ENCODE measurements at places on chromosomes 2 and 18.

DNA sequence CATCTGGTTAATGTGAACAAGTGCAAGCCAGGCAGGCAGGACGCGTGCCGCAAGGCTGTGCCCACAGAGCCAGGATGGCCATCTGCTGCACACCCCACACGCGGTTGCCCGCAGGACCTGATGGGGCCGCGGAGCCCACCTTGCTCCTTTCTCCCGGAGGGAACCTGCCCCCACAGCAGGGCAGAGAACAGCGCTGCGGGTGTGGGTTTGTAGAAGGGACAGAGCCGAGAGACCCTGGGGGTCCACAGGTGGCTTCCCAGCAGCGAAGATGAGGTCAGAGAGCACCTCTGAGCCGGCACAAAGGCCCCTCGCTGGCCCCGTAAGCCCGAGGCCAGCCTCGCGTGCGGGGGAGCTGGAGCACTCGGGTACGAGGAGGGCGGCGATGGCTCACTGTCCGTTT lies 460.8 kb upstream of the SALL3 start:
- DNase-seq: no peak

DNA sequence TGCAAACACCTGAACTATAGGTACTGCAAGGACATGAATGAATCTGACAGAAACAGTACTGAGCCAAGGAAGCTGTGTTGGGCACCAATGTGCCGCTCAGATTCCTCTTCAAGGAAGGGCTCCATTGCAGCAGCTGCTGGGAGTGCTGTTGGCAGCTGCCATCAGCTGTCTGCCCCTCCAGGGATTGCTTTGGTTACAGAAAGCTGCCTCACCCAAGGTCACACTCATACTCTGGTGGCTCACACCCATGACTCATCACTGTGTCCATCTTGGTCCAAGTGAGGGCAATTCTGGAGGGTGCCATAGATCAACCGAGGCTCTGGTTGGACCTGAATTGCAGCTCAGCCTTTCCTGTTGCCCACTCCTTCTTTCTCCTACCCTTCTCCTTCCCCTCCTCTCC lies 24.4 kb upstream of the TRPM8 start:
- no peak for DNase-seq

- no peak for DNase-seq
Observed at GRCh38 chr2:24659862-24660261, 133.3 kb downstream of the PTRHD1 start.

DNA sequence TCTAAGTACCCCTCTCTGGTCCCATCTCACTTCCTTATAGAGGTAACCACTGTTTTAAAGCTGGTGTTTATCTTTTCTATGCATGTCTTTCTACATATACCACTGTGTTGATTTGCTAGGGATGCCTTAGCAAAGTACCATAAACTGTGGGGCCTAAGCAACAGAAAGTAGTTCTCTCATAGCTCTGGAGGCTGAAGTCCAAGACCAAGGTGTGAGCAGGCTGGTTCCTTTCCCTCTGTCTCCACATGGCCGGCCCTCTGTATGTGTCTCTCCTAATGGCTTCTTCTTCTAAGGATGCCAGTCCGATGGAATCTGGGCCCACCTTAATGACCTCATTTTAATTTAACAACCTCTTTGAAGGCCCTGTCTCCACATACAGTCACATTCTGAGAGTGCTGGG lies 40.8 kb upstream of the ROCK2 start:
- DNase-seq: no peak

- no peak for DNase-seq
Observed at GRCh38 chr2:234914371-234915154, 37.3 kb upstream of the SH3BP4 start.

- DNase-seq: no peak
Observed at GRCh38 chr2:99715956-99716355, 226.1 kb upstream of the REV1 start.

DNA sequence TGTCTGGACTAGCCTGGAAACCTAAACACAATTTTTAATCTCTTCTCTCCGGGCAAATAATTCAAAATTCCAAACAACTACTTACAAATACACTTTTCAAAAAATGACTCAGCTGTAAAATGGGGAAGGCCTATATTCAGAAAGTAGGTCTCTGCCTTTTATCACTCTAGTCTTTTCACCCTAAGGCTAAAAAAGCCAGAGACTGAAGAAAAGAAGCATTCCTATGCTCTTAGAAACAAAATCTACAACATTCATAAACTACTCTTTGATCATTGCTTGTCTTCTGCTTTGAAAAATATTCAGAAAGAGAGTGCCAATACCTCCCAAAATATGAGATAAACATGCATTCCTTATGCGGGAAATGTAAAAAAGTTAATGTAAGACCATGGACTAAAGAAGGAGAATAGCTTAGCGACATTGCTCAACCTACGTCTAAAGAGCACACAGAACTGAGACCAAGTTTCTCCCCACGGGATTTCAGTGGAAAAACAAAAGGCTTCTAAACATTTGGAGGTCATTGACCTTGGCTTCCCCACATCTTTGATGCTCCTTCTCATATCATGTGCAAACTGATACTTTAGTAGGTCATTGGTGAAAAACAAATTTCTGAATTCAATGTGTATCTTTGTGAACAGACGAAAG lies 74.4 kb upstream of the EPB41L3 start:
- no peak for DNase-seq

DNA sequence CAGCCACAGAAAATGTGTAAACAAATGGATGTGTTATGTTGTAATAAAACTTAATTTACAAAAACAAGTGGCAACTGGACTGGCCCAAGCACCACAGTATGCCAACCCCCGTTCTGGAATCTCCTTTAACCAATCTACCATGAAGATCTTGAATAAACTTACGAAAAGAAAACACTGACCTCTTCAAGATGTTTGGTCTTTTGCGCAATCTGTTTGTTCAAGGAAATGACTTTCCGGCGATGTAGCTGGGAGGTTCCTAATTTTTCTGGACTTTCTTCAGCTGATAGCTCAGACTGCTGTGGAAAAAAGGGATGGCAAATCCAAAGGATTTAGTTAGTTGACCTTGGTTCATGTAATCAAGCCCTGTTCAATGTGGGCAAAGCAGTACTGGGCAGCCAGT lies 55.7 kb downstream of the CCDC93 start:
- DNase-seq: no peak

- DNase-seq: no peak
Observed at GRCh38 chr2:64651590-64651989, 2.1 kb downstream of the SERTAD2 start.

GRCh38 chr2:85647823-85648526 lies 20.0 kb downstream of the SFTPB start:
- no peak for DNase-seq

- no peak for DNase-seq
Observed at GRCh38 chr2:19029655-19030054, 328.8 kb downstream of the OSR1 start.

DNA sequence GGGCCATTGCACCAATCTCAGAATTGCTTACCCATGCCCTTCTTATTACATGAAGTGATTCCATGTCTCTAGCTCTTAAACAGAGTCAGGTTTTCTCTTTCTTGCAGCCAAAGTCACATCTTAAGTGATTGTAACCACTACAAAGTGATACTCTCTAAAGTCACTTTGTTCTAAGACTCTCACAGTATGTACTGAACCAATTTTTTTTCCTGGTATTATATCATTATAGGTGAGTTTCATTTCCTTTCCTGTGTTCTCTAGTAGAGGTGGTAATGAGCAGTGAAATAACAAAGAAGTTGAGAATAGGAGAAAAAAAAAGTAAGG lies 66.3 kb upstream of the DARS1 start:
- no peak for DNase-seq

- no peak for DNase-seq
Observed at GRCh38 chr2:119123389-119123788, 35.2 kb downstream of the C1QL2 start.

- no peak for DNase-seq
Observed at GRCh38 chr2:100977511-100977910, 24.6 kb upstream of the RPL31 start.

- DNase-seq: no peak
Observed at GRCh38 chr2:172249986-172250385, 147.3 kb upstream of the DLX2 start.

DNA sequence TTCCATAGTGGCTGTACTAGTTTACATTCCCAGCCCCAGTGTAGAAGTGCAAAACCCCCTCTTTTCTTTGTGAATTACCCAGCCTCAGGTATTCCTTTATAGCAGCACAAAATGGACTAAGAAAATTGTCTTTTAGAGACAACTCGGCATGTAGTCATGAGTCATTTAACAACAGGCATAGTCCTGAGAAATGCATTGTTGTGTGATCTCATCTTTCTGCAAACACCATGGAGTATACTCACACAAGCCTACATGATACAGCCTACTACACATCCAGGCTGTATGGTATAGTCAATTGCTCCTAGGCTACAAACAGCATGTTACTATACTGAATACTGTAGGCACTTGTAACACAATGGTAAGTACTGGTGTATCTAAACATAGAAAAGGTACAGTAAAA lies 44.4 kb upstream of the MBP start:
- DNase-seq: no peak

GRCh38 chr2:120195553-120195952 lies 27.6 kb downstream of the TMEM185B start:
- DNase-seq: no peak

GRCh38 chr2:2879781-2880180 lies 497.8 kb downstream of the EIPR1 start:
- DNase-seq: no peak
